ENCODE measurements at places on chromosomes 2 and 18.

- DNase-seq, result peak; percentile 16
Measured at GRCh38 chr2:60070736-60071489, 482.5 kb downstream of the BCL11A start.

- DNase-seq, result no peak
Measured at GRCh38 chr18:23539296-23539695, 36.0 kb downstream of the RMC1 start.

DNA sequence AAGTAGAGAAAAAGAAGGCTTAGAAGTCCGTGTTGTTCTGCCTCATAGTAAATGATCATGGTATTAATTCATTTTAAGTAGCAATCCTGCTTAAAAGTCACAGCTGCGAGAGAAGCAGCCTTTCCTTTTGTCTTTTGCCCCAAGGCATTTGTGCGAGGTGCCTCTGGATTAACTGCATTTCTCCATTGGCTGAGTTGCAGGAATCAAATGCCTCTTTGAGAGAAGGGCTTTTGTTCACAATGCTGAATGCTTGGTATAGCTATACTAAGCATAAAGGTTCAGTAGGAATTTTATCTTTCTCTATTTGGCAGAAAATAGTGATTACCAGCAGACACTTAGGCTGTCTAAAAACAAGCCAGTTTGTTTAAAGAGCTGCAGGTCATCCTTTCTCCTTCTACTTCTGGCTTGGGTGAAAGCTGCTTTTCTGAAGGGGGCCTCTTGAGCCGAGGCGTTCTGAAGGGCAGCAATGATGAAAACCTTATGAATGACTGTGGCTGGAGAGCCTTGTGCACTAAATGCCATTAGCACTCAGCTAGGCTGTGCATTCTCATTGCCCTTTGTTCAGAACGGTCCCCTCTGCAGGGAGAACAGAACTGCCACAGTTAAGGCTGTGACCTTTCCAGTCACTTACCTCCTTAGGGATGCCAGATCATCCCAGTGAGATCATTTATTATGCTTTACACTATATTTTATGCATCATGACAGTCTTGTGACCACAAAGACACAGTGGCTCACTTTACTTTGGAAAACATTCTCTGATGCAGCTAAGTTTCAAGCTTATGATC lies 68.8 kb upstream of the TMEM87B start:
- DNase-seq, result peak; percentile 18

- no peak for DNase-seq
Measured at GRCh38 chr2:178269438-178270224, 75.3 kb downstream of the OSBPL6 start.

DNA sequence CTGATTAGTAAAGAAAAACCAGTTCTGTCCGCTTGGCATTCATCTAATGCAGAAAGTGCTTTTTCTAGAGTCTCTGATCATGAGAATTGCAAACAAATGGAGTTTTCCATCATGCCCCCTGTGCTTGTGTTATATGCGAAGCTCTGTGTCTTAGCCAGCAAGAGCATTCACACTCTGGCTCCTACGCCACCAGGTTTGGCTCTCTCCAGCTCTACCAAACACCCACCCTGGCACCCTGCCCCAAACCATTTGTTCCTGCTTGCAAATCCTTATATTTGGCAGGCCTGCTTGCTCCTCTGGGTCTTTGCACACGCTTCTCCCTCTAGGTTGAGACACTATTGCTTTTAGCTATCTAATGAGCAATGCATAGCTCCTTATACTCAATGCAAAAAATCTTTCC lies 204.1 kb upstream of the CYRIA start:
- DNase-seq, result no peak

GRCh38 chr2:61471905-61472805 lies 1.3 kb upstream of the USP34 start:
- peak; percentile 21 for DNase-seq

GRCh38 chr2:227179988-227180685 lies 15.7 kb downstream of the COL4A3 start:
- no peak for DNase-seq
